ENCODE measurements at places on chromosomes 3 and 15.

DNA sequence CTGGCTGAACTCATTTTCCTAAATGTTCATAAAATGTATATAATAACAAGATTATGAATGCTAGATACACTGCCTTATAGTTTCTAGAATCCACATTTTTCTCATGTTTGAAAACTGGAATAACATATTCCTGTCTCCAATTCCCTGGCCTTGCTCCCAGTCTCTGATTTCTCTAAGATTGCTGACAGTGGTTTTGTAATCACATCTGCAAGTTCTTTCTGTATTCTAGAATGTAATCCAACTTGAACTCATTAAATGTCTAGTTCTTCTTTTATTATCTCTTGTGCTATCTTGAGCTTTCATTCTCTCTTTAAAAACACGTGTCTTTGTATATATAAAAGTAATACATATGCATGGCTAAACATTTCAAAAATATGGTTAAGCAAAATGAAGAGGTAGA, 215.2 kb upstream of the ADAMTS9 start:
- no peak for DNase-seq

DNA sequence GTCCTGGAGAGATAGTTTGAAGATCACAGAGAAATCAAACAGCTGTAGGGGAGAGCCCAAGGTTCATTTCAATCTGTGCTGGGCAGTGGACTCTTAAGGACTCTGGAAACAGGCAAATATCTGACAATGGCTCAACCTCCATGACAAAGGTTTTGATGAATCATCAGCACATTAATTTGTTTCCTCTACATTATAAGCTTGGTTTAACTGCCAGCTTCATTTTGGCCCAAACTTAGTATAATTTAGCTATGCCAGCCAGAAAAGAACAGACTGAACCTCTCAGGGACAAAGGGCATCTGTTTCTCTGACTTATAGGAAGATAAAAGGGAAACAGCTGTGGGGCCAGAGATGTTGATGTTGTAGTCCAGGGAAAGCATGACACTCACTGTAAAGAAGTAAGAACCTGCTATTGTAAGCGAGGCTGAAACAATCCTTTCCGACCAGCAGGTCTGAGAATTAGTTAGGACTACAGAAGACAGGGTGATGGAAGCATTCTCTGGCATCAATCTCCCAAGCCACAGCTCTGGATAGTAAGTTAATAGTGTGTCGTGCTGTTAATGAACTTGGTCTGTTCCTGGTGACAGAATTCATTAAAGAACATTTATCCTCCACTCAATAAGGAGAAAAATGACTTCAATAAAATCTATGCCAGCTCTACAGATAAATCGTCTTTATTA, 110.1 kb downstream of the KCNMB2 start:
- no peak for DNase-seq

DNA sequence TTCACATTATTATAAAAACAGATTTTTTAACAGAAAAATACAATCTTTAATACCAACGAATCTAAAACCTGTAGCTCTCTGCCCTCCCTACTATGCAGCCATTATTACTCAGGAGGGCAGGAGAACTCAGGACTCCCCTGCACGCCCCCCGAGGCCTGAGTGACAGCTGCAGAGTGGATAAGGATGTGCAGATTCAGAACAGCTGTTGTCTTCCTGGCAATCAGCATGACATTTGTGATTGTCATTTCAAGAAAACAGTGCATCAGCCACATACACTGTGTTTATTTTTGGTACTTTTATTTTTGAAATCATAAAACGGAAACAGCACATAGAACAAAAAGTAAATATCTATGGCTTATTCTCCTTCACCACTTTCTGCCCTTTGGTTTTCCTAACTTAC, 450.8 kb downstream of the OCA2 start:
- no peak for DNase-seq

GRCh38 chr15:96209285-96209735, 121.2 kb upstream of the NR2F2 start:
- DNase-seq, result no peak

- DNase-seq, result no peak
These were observed 54.0 kb downstream of the PLOD2 start for GRCh38 chr3:146106986-146107385.

GRCh38 chr3:19934098-19934566, at the start of gene EFHB:
EFHB (minus strand) TSS chr3:19934217; CDS start chr3:19934018, 199 bp downstream.
- no peak for DNase-seq
